CD8-positive, alpha-beta memory T cell (primary cell): ENCODE measurements at places on chromosomes 3 and 15.

- DNase-seq = no peak
Measured at GRCh38 chr3:128618398-128618726, 32.3 kb downstream of the RPN1 start.

DNA sequence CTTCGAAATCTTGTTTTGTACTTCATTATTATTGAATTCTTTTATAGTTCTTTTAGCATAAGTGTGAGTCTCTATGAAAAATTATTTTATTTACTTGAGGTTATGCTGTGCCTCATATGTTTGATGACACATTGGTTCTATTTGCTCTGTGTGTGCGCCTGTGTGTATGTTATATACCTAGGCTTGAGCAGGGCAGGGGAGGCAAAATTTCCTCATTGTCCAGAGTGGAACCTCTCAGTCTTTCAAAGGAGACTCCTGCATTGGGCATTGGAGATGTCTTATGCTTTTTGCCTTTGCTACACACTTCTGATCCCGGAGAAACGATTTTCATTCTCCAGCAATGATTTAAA is 58.4 kb downstream of the ALCAM start:
- DNase-seq = no peak

GRCh38 chr3:144636833-144637232 is 665.2 kb downstream of the DIPK2A start:
- no peak for DNase-seq

- no peak for DNase-seq
Measured at GRCh38 chr3:38834110-38834509, 18.1 kb upstream of the SCN10A start.

DNA sequence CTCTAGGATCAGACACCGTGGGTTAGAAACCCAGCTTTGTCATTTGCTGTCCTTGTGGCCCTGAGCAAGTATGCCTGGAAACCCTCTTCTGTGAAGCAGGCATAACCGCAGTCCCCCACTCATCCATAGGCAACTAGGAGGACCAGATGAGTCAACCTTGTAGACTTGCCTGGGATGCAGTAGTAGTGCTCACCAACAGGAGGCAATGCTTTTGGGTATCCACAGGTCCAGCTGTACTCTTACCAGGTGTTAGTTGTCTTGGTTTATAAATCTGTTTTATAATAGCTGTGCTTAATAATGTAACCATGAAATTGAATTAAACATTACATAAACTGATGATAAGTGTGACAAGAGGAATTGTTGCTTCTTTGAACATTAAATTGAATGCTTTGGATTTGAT is 389.3 kb downstream of the IL20RB start:
- no peak for DNase-seq

GRCh38 chr3:10007126-10007782 is 19.0 kb upstream of the FANCD2 start:
- no peak for DNase-seq

GRCh38 chr15:46300716-46301115 is 665.9 kb downstream of the SQOR start:
- no peak for DNase-seq

DNA sequence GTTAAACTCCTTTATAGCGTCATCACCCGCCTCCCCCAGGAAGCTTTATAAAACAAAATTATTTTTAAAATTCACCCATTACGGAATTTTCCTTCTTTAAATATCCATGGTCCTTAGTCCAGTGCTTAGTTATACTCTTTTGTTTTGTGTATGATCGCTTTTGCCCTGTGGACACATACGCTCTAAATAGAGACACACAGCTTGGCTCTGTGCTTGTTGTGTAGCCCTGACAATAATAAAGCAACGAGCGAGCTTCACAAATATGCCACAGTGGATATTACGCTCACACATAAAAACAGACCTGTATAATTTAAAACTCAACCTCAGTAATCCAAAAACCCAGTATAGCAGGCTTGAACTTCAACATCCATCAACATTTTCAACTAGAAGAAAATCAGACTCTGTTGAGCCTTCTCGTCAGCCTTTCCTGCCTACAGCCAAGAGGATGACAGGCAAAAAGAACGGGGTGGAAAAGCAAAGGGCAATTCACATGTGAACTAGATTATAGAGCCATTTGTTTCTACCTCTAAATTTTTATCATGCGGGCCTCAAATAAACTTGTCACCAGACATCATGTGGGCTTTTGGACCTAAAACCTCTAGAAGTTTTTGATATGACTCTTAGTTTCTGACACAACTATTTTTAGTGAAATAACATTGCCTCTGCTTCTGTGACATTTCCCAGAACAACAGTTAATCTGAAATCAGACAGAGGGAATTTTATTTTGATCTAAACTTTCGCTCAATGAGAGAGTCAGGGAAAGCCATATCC is 89.6 kb upstream of the THBS1 start:
- no peak for DNase-seq

DNA sequence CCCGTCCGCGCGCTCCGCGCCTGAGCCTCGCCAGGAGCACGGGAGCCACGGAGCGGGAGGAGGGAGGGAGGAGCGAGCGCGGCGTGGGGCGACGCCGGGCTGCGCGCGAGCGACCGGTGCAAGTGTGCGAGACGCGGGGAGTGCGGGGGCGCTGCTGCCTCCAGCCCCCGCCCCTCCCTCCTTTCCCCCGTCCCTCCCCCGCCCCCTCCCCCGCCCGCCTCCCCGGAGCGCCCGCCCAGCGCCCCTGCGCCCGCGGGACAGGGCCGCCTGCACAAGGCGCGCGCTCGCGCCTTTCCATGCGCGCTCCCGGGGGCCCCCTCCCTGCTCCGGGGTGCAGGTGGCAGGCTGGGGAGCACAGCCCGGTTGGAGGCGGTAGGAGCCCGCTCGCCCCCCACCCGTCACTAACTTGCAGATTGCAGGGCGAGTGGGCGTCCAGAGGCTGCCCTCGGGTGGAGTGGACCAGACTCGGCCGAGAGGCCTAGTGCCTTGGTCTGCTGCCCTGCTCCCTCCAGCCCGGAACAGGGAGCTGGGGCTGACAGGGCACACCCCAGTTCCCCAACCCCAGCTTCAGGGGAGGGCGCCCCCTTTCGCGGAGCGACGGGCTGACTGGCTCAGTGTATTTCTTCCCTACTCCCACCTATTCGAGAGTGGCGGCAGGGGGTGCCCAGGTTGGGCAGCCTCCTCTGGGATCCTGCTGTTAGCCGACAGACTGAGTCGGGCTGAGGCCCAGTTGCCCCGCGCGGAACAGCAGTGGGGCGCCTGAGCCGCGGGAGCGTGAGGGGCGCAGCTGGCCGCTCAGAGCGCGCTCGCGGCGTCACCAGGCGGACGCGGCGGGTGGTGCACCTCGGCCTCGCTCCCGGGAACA is at the start of gene WNT7A:
TSS of gene WNT7A (minus strand) at position 126 of the 865 bp plus-strand sequence. CDS start 255 bp downstream, outside the sequence.
- DNase-seq = peak; percentile 36

DNA sequence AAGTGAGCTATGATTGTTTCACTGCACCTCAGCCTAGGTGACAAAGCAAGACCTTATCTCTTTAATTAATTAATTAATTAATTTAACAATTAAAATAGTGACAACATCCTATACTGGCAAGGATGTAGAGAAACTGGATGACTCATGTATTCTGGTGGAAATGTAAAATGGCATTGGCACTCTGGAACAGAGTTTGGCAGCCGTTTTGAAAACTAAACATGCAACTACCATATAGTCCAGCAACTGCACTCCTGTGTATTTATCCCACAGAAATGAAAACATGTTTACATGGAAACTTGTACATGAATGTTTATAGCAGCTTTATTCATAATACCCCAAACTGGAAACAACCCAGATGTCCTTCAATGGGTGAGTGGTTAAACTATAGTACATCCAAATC is 56.6 kb downstream of the ANP32A start:
- no peak for DNase-seq

DNA sequence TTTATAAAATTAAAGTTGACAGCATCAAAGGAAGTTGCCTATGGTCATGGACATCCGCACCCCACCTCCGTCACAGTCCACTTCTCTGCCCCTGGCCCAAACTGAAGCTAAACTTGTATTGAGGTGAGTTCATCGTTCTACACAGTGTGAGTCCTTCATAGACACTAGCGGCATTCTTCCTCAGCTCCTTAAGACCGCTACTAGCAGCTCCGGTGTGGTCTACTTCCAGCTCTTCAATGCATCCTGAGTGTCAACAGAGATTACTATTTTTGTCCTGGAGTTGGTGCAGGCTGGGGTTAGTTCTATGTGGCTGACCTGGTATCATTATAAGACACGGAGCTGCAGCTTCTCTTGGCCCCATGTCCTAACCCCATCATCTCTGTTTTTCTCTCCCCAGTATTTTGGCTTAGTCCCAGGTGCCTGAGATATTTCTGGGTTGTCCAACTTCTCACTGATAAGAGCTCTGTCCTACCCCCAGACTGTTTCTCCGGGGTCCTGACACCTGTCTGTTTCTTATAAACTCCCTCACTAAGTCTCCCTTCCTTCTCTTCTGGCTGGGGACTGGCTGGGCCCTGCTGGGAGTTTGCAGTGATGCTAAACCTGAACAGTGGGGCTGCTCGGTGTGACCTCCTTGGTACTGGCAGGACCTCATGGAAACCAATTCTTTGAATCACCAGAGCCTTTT is 169.2 kb upstream of the ATP10A start:
- DNase-seq = no peak

- DNase-seq = no peak
Measured at GRCh38 chr3:49617390-49618013, 56.6 kb upstream of the APEH start.

DNA sequence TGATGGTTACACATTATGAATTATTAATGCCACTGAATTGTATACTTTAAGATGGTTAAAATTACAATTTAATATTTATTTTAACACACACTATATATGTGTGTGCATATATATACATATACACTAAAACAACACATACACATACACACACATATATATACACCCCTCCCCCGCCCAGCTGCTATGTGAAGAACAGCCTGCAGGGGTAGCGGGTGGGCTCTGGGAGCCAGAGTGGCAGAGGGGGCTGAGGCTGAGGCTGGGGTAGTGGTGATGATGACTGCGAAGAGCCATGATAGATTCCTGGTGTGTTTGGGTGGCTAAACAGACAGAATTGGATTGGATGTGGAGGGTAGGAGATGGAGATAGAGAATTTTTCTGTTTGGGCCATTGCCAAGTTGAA is 39.4 kb upstream of the APEH start:
- DNase-seq = no peak

GRCh38 chr15:39580485-39581241 is at the start of gene THBS1:
Gene THBS1, plus strand, starts transcription at chr15:39581079. Its CDS starts 779 bp downstream, at chr15:39581858.
- DNase-seq = peak; percentile 28

DNA sequence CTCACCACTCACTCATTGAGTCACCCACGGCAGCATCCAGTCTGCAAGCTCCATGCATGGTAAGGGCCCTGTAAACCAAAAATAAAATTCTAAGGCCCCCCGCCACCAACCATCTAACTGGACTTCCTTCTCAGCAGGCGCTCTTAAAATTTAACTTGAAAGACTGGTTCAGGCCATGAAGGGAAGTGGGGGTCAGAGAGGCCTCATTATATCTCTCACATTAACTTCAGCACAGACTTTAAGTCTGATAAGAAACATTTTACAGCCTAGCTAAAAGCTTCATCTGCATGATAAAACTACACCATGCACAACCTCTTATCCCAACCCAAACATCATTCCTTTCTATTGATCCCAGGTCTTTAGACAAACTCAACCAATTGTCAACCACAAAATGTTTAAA is 38.5 kb downstream of the FBLN2 start:
- DNase-seq = no peak

- DNase-seq = no peak
Measured at GRCh38 chr3:50250514-50250913, 14.5 kb downstream of the GNAI2 start.

- no peak for DNase-seq
Measured at GRCh38 chr3:10554236-10554611, 48.8 kb upstream of the ATP2B2 start.

GRCh38 chr15:65110676-65111292 is 4.2 kb downstream of the UBAP1L start:
- DNase-seq = no peak

- no peak for DNase-seq
Measured at GRCh38 chr15:95669146-95669922, 661.2 kb upstream of the NR2F2 start.

GRCh38 chr3:122982216-122983185 is 45.1 kb downstream of the SEMA5B start:
- no peak for DNase-seq

DNA sequence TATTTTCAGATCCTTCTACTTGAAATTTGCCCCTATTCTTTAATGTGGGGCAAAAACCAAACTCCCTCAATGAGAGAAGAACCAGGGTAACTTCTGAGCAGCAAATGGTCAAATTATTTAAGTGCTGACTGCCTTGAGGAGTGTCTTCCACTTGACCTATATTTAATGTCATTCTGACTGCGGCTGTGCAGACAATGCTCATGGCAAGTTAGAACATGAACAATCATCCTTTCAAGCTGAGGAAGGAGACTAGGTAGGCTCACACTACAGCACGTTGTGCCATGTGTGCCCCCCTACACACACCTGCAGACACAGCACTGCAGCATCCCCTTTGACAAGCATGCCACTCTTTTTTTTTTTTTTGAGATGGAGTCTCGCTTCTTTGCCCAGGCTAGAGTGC is 98.2 kb downstream of the OSBPL10 start:
- no peak for DNase-seq

- DNase-seq = no peak
Measured at GRCh38 chr3:132315851-132316250, 1.4 kb upstream of the ACP3 start.

GRCh38 chr3:30042274-30042859 is 564.0 kb upstream of the TGFBR2 start:
- peak; percentile 46 for DNase-seq

- no peak for DNase-seq
Measured at GRCh38 chr3:1664266-1664665, 434.4 kb upstream of the CNTN4 start.

GRCh38 chr3:170961616-170962400 is 53.4 kb upstream of the EIF5A2 start:
- no peak for DNase-seq

DNA sequence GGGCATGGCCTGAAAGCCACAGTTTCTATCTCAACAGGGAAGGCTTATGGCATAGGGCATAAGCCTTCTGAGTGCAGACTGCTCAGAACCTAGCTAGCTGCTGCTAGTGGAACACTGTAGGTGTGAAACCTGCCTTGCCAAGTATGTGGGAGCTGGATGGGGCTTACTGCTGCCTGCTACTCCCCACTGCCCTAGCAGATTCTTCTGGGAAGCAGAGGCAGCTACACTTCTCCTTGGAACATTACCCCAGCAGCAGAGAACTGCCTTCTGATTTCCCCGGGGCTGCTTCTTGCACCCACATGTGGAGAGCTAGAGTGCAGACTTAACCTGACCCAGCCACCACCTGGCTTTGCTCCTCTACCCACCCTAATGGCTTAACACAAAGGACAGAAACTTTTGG is 215.7 kb downstream of the POLQ start:
- DNase-seq = no peak

GRCh38 chr3:41216993-41217392 is 17.7 kb downstream of the CTNNB1 start:
- DNase-seq = no peak

- no peak for DNase-seq
Measured at GRCh38 chr15:70586241-70586640, 177.1 kb downstream of the UACA start.
